ENCODE measurements at places on chromosomes 5 and 9.

GRCh38 chr9:136346157-136346481, 17.4 kb downstream of the DNLZ start:
- H3K36me3 ChIP-seq = no peaks in the 10 kb centered on the region
- H3K27ac ChIP-seq = no peak overlapping the region
- H3K4me1 ChIP-seq = peaks cover 6% of the 10 kb centered on the region
- DNase-seq = no peak
- no peaks in the 10 kb centered on the region for H3K27me3 ChIP-seq

DNA sequence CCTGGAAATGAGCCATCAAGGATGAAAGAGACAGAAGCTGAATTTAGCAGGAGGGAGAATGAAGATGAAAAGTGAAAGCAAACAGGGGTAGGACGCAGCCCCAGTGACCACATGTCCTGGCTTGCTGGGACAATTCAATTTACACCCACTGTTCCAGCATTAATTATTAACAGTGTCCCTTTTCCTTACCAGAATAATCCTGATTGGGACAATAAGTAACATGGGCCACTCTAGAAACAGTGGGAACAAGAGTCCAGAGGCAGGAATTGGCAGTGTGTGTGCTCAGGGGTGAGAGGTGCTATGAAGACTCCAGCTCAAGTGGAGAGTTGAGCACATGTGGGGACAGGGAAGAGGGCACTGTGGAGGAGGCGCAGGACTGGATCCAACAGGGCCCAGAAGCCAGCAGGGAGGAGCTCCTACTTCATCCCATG, 147.1 kb downstream of the C5orf15 start:
- H3K27me3 ChIP-seq = no peaks in the 10 kb centered on the region
- H3K36me3 ChIP-seq = no peaks in the 10 kb centered on the region
- DNase-seq = no peak
- H3K4me1 ChIP-seq = no peaks in the 10 kb centered on the region

GRCh38 chr9:4435197-4435596, 55.1 kb upstream of the SLC1A1 start:
- no peak overlapping the region for H3K4me3 ChIP-seq
- no peaks in the 10 kb centered on the region for H3K4me1 ChIP-seq
- DNase-seq = no peak
- no peak overlapping the region for H3K27ac ChIP-seq

- H3K36me3 ChIP-seq = no peaks in the 10 kb centered on the region
- H3K27ac ChIP-seq = no peak overlapping the region
- DNase-seq = no peak
Observed at GRCh38 chr5:31357038-31357437, 163.6 kb downstream of the CDH6 start.

GRCh38 chr5:180641566-180641900, 7.9 kb downstream of the FLT4 start:
- DNase-seq = no peak
- H3K27me3 ChIP-seq = no peaks in the 10 kb centered on the region
- H3K27ac ChIP-seq = no peak overlapping the region

GRCh38 chr5:149380466-149381121, 1.5 kb upstream of the IL17B start:
- H3K4me1 ChIP-seq = no peaks in the 10 kb centered on the region
- H3K27me3 ChIP-seq = no peaks in the 10 kb centered on the region
- no peak overlapping the region for H3K27ac ChIP-seq
- H3K36me3 ChIP-seq = no peaks in the 10 kb centered on the region

DNA sequence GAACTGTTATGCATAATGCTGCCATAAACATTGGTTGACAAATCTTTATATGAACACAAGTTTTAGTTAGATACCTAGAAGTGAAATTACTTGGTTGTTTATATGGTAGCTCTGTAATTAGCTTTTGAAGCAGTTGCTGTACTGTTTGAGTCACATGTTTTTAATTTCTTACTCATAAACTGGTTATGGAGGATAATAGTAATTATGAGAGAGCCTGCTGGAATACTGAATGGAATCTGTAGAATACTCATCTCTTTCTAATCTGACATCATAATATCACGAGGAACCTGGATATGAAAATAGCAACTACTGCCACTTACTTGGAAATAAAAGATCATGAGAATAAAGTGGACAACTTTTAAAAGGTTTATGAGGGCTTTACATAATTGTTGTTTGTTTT, 509.2 kb downstream of the CETN3 start:
- no peak overlapping the region for H3K27ac ChIP-seq
- no peaks in the 10 kb centered on the region for H3K36me3 ChIP-seq
- no peak for DNase-seq

DNA sequence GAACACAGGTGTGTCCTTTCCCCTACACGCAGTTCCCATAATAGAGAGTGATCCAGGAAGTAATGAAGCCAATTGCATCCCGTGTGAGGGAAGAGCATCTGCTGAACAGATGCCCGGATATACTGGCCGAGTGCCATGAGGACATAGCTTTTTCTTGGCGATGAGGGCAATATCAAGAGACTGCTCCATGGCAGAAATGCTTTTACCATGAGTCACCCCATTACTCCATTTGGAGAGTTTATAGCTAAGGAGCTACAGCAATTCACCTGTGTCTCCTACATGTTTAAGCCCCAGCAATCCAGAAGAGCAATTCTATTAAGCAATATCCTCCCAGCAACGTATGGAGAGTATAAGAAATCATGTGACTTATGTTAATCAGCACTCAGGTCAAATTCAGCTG, 222.0 kb upstream of the KLF4 start:
- H3K36me3 ChIP-seq = no peaks in the 10 kb centered on the region
- no peaks in the 10 kb centered on the region for H3K27me3 ChIP-seq
- DNase-seq = no peak
- no peak overlapping the region for H3K4me3 ChIP-seq
- H3K4me1 ChIP-seq = no peaks in the 10 kb centered on the region

- no peak for DNase-seq
- no peak overlapping the region for H3K4me3 ChIP-seq
- peaks cover 7% of the 10 kb centered on the region for H3K27me3 ChIP-seq
- H3K36me3 ChIP-seq = no peaks in the 10 kb centered on the region
- H3K4me1 ChIP-seq = no peaks in the 10 kb centered on the region
Observed at GRCh38 chr5:115806986-115807653, 9.3 kb downstream of the CDO1 start.

DNA sequence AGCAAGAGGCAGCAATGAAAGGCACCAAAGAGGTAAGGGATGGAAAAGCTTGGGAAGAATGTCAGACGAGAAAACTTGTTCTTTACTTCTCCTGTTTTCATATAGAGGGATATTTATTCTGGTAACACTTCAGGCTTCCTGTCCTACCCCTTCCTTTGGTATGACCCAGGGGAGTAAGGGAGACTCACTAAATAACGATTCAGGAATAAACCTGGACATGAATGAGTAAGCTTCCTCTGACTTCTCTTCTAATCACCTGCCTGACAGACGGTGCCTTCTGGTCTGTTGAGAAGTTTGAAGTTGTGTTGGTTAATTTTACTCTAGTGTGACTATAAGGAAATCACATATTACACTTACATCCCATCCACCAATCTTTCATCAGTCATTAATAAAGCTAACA, 461.2 kb downstream of the CDH12 start:
- no peaks in the 10 kb centered on the region for H3K36me3 ChIP-seq
- no peaks in the 10 kb centered on the region for H3K4me1 ChIP-seq
- no peaks in the 10 kb centered on the region for H3K27me3 ChIP-seq
- no peak overlapping the region for H3K4me3 ChIP-seq
